Stimulated activated CD8-positive, alpha-beta memory T cell treated with anti-CD3 and anti-CD28 coated beads, Interleukin-4, amount 100 ng/mL, for 24 hours (primary cell): ENCODE measurements at places on chromosomes 12 and 14.

GRCh38 chr12:56521209-56521589 is 421 bp upstream of the RBMS2 start:
- DNase-seq = no peak

GRCh38 chr14:55711175-55711811 is 131.3 kb downstream of the KTN1 start:
- DNase-seq = no peak

- no peak for DNase-seq
Observed at GRCh38 chr12:3564861-3565260, 73.9 kb downstream of the PRMT8 start.

GRCh38 chr12:57657744-57658143 is 24.7 kb upstream of the B4GALNT1 start:
- DNase-seq = no peak

GRCh38 chr12:39723831-39724230 is 104.2 kb upstream of the ABCD2 start:
- DNase-seq = no peak

GRCh38 chr14:59455411-59455810 is 9.8 kb downstream of the GPR135 start:
- no peak for DNase-seq

- no peak for DNase-seq
Observed at GRCh38 chr14:35402323-35403113, 2.0 kb downstream of the NFKBIA start.

DNA sequence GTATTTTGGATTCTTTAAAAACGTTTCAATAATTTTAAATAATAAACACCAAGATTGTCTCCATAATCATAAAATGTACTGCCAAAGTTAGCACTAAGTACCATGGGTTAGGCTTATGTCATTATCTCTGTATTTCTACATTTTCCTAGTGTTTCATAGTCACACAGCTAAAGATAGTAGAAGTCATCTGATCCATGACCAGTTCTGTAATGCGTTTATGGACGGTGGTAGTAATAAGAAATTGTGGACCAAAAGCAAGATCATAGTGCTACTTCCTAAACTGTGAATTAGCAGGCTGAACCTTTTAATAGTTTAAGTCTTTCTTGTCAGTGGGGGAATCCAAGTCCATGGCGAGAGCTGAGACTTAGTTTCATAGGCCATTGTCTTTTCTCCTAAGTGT is 142.1 kb downstream of the AKAP6 start:
- no peak for DNase-seq

GRCh38 chr12:39736406-39736805 is 116.8 kb upstream of the ABCD2 start:
- no peak for DNase-seq

DNA sequence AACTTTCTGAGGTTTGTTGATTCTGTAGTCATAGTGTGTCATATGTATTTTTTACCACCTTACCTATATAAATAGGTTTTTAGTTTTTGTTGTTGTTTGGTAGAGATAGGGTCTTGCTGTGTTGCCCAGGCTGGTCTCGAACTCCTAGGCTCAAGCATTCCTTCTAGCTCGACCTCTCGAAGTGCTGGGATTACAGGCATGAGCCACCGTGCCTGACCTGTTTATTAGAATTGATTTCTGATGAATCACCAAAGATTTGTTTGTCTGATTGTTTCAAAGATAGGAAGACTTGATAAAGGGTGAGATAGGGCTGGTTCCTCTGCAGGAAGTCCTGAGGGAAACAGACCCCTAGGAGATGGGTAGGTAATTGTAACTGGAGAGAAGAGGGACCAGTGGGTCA is 481.6 kb downstream of the PCNX1 start:
- no peak for DNase-seq

DNA sequence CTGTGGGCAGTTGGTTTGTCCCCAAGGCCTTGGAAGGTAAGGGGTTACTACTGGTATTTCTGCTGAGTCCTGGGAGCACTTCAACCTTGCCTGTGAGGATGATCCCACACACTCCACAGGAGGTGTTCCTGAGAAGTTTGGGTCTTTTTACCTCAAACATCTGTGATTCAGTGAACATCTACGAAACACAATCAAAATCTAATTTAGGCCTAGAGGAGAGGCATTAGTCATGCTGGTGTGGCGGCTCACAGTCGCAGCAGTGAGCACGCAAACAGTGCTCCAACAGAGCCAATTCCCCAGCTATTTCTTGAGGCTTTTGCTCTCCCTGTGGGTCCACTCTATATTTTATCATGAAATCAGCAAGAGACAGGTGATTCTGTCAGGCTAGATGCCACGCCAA is 107.6 kb downstream of the APAF1 start:
- no peak for DNase-seq

GRCh38 chr12:77179515-77179914 is 114.1 kb upstream of the E2F7 start:
- DNase-seq = no peak

GRCh38 chr12:62472472-62472871 is 5.8 kb downstream of the MON2 start:
- no peak for DNase-seq

DNA sequence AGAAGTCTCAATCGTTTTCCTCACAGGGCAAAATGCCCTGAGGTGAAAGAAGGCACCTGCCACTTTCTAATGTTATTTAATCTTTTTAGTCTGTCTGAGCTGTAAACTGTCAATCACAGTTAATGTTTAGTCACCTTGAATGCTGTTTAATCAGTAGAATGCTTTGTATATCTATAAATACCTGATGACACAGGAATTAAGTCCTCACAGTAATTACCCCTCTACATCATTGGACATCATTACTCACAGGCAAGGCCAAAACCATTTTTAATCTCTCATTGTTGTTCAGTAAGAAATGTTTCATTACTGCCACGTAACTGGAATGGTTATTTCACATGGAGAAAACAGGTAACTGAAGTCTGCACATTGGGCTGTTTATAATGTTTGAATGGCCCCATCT is 178.8 kb downstream of the EXOC5 start:
- no peak for DNase-seq
